ENCODE measurements at places on chromosomes 5 and 9. TPM values are rescaled to one million over a fixed set of nuclear protein-coding genes. Genes with fewer than 3 reads are reported as not detected.

HAVCR1 gene
- total RNA-seq: not detected

LCN9 gene
- total RNA-seq: not detected

DNA sequence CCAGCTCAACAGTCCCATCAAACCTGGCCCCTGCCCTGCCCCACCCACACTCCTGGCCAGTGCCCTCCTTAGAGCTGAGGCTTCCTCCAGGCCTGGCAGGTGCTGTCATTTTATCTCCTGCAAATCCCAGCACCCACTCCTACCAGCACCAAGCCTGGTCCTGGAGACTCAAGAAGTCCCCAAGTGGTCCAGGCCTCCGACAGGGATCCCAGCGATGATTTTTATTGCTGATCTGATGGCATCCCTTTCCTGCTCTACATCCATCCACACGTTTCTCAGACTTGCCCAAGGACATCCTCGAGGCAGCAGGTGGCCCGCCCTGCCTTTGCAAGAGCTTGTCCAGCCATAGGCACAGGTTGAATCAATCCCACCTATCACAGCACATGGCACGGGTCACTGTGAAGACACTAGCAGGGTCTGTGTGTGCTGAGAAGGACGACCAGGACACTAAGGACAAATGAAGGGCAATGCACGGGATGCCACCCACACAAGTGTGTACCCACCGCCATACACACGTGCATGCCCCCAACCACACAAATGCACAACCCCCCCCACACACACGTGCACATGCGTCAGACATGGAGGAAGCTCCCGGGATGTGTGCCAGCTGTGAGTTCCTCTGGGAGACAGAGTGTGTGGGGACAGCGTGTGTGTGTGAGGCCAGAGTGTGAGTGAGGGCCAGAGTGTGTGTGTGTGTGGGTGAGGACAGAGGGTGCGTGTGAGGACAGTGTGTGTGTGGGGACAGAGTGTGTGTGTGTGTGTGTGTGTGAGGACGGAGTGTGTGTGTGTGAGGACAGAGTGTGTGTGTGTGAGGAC, 62.4 kb upstream of the UBAC1 start:
- DNase-seq: peak; percentile 87
- no peak overlapping the region for H3K4me3 ChIP-seq
- H3K4me1 ChIP-seq: peaks cover 18% of the 10 kb centered on the region
- H3K27ac ChIP-seq: peak overlapping the region; percentile 60
- H3K36me3 ChIP-seq: no peaks in the 10 kb centered on the region

DNA sequence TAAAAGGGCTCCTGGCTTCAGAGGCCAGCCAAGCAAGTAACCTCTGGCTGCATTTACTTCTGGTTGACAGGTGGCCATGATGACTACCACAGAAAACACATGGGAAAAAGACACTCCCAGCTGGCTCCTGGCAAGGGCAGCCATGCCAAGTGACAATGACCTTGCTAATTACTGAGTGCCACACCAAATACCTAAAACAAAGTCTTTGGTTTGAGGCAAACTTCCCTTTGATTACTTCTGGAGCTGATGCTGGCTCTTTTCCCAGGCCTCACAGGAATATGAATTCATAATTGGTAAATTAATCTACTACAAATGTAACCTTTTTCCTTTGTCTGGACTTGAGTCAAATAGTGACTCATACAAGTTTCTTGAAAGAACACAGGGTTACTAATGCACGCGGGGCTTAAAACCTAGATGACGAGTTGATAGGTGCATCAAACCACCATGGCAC, 61.0 kb downstream of the LPAR1 start:
- H3K4me1 ChIP-seq: peaks cover 4% of the 10 kb centered on the region
- no peak overlapping the region for H3K27ac ChIP-seq
- H3K27me3 ChIP-seq: no peaks in the 10 kb centered on the region
- no peak for DNase-seq
- no peaks in the 10 kb centered on the region for H3K36me3 ChIP-seq

DNA sequence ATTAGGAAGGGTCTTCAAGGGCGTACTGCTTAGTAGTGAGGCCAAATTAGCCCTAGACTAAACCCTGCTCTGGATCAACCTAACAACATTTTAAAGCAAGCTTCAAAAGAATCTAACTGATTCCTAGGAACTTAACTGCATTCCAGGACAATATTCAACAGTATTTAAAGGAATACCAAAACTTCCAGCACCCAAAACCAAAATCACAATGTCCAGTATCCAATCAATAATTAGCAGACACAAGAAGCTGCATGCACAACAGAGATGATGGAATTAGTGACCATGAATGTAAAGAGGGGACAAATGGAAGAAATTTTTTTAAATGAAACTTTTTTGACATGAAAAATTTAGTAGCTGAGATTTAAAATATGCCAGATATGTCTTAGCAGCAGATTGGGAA, 53.9 kb downstream of the CETN3 start:
- H3K36me3 ChIP-seq: no peaks in the 10 kb centered on the region
- no peak for DNase-seq
- H3K27me3 ChIP-seq: no peaks in the 10 kb centered on the region
- H3K4me1 ChIP-seq: no peaks in the 10 kb centered on the region
- no peak overlapping the region for H3K4me3 ChIP-seq

DNA sequence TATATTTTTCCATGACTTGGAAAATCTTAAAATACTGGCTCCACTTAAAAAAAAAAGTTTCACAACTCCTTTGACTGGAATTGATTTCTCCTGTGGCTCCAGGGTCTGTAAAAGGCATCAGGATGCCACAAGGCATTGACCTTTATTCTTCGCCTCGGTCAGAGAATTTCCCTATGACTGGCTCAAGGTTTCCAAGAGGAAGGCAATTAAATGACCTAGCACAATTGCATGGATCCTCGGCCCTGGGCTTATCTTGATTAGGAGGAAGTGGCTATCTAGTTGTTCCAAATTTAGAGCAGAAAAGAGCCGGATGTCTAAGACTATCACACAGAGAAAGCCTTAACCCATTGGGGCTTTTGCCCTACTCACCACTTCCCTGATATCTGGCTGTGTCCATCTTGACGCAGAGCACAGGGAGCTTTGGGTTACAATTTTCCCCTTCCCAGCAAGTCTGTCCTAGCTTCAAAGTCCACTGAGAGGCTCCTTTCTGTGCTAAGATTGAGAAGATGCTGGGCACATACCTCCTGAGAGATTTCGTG, 56.9 kb upstream of the COL15A1 start:
- H3K4me3 ChIP-seq: no peak overlapping the region
- H3K36me3 ChIP-seq: no peaks in the 10 kb centered on the region
- H3K27ac ChIP-seq: no peak overlapping the region
- DNase-seq: no peak
- no peaks in the 10 kb centered on the region for H3K27me3 ChIP-seq

PCDHB8 gene
- total RNA-seq: 3.1 TPM

BARHL1 gene
- total RNA-seq: not detected

DNA sequence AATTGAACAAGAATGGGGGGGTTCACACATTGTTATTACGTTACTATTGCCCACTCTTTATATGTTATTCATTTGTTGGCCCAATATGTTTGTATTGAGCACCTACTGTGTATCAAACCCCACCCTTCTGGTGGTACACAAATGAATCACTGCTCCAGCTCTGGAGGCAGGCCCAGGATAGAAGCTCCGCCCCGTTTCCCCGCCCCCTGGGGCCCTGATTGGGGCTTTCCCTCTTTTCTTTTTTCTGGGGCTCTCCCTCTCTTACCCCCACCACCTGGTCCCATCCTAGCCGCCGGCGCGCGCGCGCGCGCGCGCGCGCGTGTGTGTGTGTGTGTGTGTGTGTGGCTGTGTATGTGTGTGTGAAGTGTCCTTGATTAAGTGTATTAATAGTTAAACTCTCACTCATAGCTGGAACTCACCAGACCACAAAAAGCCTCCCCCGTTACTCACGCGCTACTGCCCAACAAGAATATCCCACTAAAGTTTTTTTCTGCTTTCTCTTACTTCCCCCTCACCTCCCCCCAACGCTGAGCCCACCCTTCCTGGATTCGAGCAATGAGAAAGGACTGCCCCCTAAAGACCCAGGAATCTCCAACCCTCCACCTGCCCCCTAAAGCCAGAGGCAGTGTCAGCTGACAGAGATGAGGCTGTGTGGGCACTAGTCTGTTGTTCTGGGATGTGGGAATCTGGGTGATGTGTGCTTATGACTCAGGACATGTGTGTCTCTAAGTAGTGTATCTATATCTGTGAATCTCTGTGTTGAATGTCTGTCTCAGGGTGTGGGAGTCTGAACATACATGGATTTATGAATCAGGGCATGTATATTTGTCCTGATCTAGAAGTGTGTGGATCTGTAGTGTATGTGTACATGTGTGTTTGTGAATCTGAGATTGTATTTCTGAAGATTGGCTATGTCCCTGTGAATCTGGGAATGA, 4.0 kb downstream of the CXXC5 start:
- H3K36me3 ChIP-seq: no peaks in the 10 kb centered on the region
- H3K4me3 ChIP-seq: no peak overlapping the region
- H3K27ac ChIP-seq: no peak overlapping the region
- DNase-seq: peak; percentile 76

POLR1E gene
- 38.0 TPM for total RNA-seq

DNA sequence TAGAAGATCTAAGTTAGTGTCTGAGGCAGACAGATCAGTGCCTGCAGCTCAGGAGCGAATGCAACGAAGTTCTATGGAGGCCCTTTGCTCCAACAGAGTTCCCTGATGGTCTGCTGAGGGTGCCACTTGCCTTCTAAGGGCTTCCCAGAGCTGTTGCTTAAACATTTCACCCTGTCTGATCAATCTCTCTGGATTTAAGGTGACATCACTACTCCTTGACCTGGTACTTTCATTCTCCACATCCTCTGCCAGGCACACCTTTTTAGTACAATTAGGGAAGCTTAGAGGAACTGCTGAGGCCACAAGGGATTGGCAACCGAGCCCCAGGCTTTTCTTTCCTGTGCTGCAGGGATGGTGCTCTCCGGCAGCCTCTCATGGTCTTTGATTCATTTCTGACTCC, 94.2 kb upstream of the IFNK start:
- H3K36me3 ChIP-seq: no peaks in the 10 kb centered on the region
- no peak overlapping the region for H3K4me3 ChIP-seq
- peaks cover 44% of the 10 kb centered on the region for H3K4me1 ChIP-seq
- peak overlapping the region; percentile 16 for H3K27ac ChIP-seq
- no peak for DNase-seq

DNA sequence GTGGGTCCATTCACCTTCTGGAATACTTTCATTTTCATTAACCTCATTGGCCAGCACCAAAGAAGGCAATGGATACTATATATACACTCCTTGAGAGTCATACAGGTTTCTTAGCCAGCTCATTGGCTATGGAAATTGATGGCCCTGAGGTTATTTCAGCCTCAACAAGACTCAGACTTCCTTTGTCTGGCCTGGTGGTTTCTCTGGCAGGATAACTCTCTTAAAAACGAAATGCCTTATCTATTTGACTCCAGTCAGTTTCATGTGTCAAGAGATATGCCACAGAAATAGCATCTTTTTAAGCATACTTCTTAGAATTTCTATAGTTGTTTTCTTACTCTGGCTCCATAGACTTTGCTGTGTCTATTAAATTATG, 28.9 kb downstream of the CDH9 start:
- H3K27me3 ChIP-seq: no peaks in the 10 kb centered on the region
- H3K36me3 ChIP-seq: no peaks in the 10 kb centered on the region
- H3K4me3 ChIP-seq: no peak overlapping the region
- no peak for DNase-seq
- no peaks in the 10 kb centered on the region for H3K4me1 ChIP-seq
- H3K27ac ChIP-seq: no peak overlapping the region

C9 gene
- total RNA-seq: not detected

DNA sequence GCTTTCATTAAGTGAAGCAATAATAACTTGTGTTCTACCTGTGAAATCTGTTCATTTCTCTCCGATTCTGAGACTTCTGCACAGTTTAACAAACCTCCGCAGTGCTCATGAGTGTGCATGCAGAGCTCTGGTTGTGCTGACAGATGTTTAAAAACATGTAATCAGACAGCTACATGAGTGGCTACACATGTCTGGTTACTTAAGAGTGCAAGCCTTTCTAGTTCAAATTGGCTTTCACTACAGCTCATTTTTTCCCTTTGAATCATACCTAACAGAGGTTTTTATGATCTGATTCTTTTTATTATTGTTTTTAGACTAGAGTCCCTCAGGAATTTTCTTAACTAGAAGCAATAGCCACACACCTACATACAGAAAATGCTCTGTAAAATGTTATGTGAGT, 310.2 kb downstream of the ARRDC3 start:
- DNase-seq: no peak
- no peak overlapping the region for H3K27ac ChIP-seq
- no peaks in the 10 kb centered on the region for H3K36me3 ChIP-seq
- no peaks in the 10 kb centered on the region for H3K27me3 ChIP-seq
- no peak overlapping the region for H3K4me3 ChIP-seq

HARS2 gene
- total RNA-seq: 23.8 TPM

MYMK gene
- total RNA-seq: not detected

- no peak overlapping the region for H3K4me3 ChIP-seq
- DNase-seq: no peak
- no peaks in the 10 kb centered on the region for H3K27me3 ChIP-seq
- H3K27ac ChIP-seq: no peak overlapping the region
- H3K4me1 ChIP-seq: no peaks in the 10 kb centered on the region
- H3K36me3 ChIP-seq: no peaks in the 10 kb centered on the region
These were observed 83.7 kb upstream of the IRX1 start for GRCh38 chr5:3511934-3512333.

SPINK13 gene
- total RNA-seq: not detected

DNA sequence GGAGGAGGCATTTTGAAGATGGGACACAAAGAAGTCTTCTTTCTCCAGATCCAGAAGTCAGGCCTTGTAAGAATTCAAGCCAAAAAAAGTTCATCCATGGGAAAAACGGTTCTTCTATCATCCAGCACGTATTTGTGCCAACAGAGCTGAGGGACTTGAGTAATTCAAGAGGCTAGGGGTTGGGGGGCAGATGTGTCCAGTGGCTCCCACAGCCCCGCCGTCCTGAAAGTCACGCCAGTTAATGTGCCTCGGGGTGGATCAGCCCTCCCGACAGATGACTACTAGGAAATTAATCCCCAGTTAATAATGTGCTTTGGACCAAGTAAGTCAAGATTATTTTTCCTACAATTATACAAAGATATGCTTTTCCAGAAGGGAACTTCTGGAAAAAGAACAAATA, 23.4 kb downstream of the NREP start:
- no peaks in the 10 kb centered on the region for H3K36me3 ChIP-seq
- H3K4me3 ChIP-seq: no peak overlapping the region
- no peak for DNase-seq
- H3K4me1 ChIP-seq: peaks cover 4% of the 10 kb centered on the region
- H3K27me3 ChIP-seq: no peaks in the 10 kb centered on the region

GRCh38 chr5:27708534-27708933, 670.1 kb upstream of the CDH9 start:
- no peaks in the 10 kb centered on the region for H3K27me3 ChIP-seq
- no peak overlapping the region for H3K4me3 ChIP-seq
- H3K27ac ChIP-seq: no peak overlapping the region
- DNase-seq: no peak
- no peaks in the 10 kb centered on the region for H3K36me3 ChIP-seq
- H3K4me1 ChIP-seq: no peaks in the 10 kb centered on the region
